ENCODE measurements at places on chromosomes 3 and 15.

DNA sequence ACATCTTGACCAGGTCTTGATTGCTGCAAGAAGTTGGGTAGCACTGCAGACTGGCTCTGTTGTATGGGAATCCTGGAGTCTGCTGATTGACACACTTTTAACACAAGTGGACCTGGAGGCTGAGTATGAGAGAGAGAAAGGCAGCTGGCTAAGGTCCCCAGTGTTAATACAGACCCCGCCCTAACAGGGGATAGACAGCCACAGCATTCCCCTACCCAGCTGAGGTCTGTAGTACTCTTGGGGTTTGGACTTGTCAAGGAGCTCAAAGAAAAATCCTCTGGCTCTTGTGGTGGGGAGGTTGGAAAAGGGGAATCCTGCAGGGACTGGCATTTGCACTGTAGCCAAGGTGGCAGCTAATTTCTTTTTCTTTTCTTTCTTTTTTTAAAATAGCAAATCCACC, 192.7 kb downstream of the ZNF621 start:
- H3K4me3 ChIP-seq: no peak overlapping the region
- H3K36me3 ChIP-seq: no peaks in the 10 kb centered on the region
- no peak for DNase-seq
- peaks cover 59% of the 10 kb centered on the region for H3K4me1 ChIP-seq

DNA sequence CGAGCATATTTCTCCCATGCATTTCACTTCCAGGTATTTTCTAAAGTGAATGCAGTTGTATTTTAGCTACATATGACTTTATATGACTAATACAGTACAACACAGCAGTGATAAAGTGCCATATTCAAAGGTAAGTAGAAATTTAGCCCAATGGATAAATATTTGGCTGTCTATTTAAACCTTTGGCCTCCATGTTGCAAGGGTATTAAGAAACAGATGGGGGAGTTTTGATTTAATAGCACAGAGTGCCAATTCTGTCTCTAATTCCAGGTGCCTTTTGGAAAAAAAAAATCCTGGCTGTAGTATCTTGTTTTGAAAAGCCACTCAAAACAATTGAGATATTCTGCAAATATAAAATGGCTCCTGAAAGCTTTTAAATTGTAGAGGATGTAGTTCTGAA, 44.9 kb upstream of the SGO1 start:
- H3K27ac ChIP-seq: no peak overlapping the region
- H3K36me3 ChIP-seq: no peaks in the 10 kb centered on the region
- DNase-seq: no peak
- H3K4me1 ChIP-seq: no peaks in the 10 kb centered on the region

GRCh38 chr3:14563946-14564539, 23.9 kb upstream of the GRIP2 start:
- no peaks in the 10 kb centered on the region for H3K36me3 ChIP-seq
- peaks cover 18% of the 10 kb centered on the region for H3K27me3 ChIP-seq
- H3K4me1 ChIP-seq: no peaks in the 10 kb centered on the region
- no peak for DNase-seq

DNA sequence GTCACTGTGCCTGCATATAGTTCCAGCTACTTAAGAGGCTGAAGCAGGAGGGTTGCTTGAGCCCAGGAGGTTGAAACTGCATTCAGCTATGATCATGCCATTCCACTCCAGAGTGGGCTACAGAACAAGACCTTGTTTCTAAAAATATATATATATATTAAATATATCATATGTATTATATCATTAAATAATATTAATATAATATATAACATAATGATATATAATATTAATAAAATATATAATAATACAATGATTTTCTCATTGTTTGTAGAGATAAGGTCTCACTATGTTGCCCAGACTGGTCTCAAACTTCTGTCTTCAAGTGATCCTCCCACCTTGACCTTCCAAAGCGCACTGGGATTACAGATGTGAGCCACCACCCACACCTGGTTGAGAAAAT, 101.8 kb downstream of the NAALADL2 start:
- H3K27ac ChIP-seq: no peak overlapping the region
- no peak overlapping the region for H3K4me3 ChIP-seq
- H3K27me3 ChIP-seq: no peaks in the 10 kb centered on the region
- H3K36me3 ChIP-seq: no peaks in the 10 kb centered on the region
- no peak for DNase-seq

- H3K27me3 ChIP-seq: no peaks in the 10 kb centered on the region
- no peaks in the 10 kb centered on the region for H3K36me3 ChIP-seq
- H3K27ac ChIP-seq: peak within 1 kb of the TSS; percentile 98
- H3K4me3 ChIP-seq: peak within 1 kb of the TSS; percentile 87
- peak; percentile 86 for DNase-seq
Observed at GRCh38 chr3:152268555-152269055, at the start of gene MBNL1. TSS of gene MBNL1 (plus strand) at chr3:152268929. CDS start at chr3:152300194, 31,265 bp downstream.

DNA sequence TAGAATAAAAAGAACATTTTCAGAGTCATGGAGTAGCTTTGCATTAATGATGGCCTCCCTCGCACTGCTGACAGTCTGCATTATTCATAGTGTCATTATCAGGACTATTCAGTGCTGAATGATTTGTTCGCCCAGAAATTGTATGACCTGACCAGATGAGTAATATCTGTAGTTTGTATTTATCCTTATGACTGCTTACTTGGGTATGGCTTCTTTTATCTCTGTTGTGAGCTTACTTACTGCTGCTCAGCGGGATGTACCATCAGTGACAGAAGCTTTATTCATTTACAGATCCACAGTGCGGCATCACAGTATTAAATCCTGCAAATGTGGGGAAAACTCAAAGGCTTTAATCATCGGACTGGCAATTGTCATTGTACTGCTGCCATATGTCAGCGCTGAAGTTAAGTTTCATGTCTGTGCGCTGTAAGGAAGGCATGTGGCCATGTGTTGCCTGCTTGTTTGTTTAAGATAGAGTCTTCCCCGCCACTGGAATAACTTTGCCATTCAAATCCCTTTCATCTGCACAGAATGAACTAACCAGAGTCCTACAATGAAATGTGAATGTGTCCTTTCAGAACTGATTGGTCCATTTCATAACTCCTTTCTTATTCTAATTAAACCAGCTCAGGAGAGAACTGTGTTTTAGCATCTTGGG, 262.2 kb downstream of the CHL1 start:
- no peak for DNase-seq
- no peak overlapping the region for H3K4me3 ChIP-seq
- no peaks in the 10 kb centered on the region for H3K27me3 ChIP-seq
- H3K4me1 ChIP-seq: no peaks in the 10 kb centered on the region
- H3K27ac ChIP-seq: no peak overlapping the region

DNA sequence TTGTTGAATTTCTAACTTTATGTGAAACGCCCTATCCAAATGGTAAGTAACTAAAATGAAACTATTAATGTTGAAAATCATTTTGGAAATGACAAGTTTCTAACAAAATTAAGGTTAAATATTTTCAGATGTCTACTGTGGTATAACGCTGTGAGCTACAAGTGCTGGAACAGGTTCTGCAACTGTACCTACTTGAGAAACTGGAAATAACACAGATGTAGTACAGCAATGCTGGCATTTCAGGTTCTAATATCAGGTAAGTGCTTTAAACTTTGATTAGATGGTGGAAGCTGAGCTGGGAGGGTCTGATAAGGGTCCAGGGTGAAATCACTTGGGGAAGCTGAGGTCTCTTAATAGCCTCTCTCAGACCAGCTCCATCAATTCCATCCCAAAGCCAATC, 315.1 kb downstream of the STXBP5L start:
- no peaks in the 10 kb centered on the region for H3K4me1 ChIP-seq
- no peaks in the 10 kb centered on the region for H3K27me3 ChIP-seq
- no peak overlapping the region for H3K4me3 ChIP-seq
- no peaks in the 10 kb centered on the region for H3K36me3 ChIP-seq
- no peak for DNase-seq

- no peak overlapping the region for H3K4me3 ChIP-seq
- H3K36me3 ChIP-seq: peaks cover 9% of the 10 kb centered on the region
- DNase-seq: no peak
Observed at GRCh38 chr3:67564008-67564407, 90.4 kb downstream of the SUCLG2 start.

GRCh38 chr3:54494209-54494608, 371.9 kb downstream of the CACNA2D3 start:
- H3K4me3 ChIP-seq: no peak overlapping the region
- H3K36me3 ChIP-seq: no peaks in the 10 kb centered on the region
- H3K4me1 ChIP-seq: no peaks in the 10 kb centered on the region
- no peak for DNase-seq
- H3K27me3 ChIP-seq: no peaks in the 10 kb centered on the region
- no peak overlapping the region for H3K27ac ChIP-seq

GRCh38 chr15:69673291-69673881, 220.8 kb downstream of the RPLP1 start:
- DNase-seq: no peak
- H3K27ac ChIP-seq: no peak overlapping the region
- H3K4me1 ChIP-seq: peaks cover 14% of the 10 kb centered on the region

DNA sequence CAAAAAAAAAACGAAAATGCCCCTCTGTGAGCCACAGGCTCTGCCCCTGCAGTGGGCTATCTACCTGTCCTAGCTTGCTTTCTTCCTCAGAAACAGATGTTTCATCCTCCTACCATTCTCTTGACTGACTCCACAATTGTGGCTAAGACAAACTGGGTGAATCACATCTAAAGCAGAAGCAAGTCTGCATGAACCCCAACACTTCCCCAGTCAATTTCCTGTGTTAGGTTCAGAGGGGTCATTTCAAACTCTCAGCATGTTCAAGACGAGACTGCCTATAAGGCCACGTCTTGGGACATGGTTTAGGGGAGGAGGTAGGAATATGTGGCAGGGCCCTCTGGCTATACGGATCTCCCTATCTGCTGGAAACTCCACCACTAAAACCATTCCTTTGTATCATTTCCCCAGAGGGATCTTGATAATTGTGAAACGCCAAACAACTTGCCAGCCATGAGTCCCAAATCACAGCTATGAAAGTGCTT, 28.6 kb upstream of the ANKDD1A start:
- H3K27me3 ChIP-seq: no peaks in the 10 kb centered on the region
- peak overlapping the region; percentile 81 for H3K27ac ChIP-seq
- DNase-seq: no peak
- H3K4me3 ChIP-seq: peak overlapping the region; percentile 46
- H3K4me1 ChIP-seq: peaks cover 23% of the 10 kb centered on the region
- no peaks in the 10 kb centered on the region for H3K36me3 ChIP-seq

- H3K4me3 ChIP-seq: peak overlapping the region; percentile 24
- peak; percentile 48 for DNase-seq
- no peaks in the 10 kb centered on the region for H3K27me3 ChIP-seq
- H3K27ac ChIP-seq: peak overlapping the region; percentile 91
- no peaks in the 10 kb centered on the region for H3K36me3 ChIP-seq
Observed at GRCh38 chr3:119352034-119352609, 57.9 kb downstream of the ARHGAP31 start.

GRCh38 chr3:72968266-72968664, 28.3 kb upstream of the PPP4R2 start:
- H3K4me1 ChIP-seq: peaks cover 19% of the 10 kb centered on the region
- peaks cover 5% of the 10 kb centered on the region for H3K27me3 ChIP-seq
- DNase-seq: no peak
- no peaks in the 10 kb centered on the region for H3K36me3 ChIP-seq

DNA sequence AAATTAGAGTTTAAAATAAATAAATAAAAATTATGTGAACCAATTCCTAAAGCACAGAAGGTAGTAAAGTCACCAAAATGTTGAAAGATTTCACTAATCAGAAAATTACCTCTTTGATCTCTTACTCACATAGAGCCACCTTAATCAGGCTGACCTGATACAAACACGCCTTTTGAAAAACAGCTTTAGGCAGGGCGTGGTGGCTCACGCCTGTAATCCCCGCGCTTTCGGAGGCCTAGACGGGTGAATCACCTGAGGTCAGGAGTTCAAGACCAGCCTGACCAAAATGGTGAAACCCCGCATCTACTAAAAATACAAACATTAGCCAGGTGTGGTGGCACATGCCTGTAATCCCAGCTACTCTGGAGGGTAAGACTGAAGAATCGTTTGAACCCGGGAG, 1197.3 kb downstream of the ROBO1 start:
- H3K4me3 ChIP-seq: no peak overlapping the region
- DNase-seq: no peak
- no peak overlapping the region for H3K27ac ChIP-seq
- H3K27me3 ChIP-seq: no peaks in the 10 kb centered on the region

DNA sequence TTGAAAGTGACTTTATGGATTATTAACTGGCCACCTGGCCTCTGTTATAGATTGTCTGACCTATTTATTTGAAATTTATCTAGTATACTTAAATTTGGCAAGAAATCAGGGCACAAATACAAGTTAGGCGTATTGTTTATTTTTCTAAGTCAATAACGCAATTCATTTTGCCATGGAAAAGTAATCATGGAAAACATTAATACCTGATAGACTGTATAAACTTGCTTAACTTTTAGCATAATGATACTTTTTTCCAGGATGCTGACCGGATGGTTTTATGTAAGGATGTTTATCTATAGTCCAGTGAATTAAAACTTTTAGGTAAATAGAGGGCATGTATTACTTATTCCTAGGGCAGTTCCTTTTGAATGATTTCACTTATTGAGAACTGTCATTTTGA, 20.2 kb downstream of the FNDC3B start:
- no peak overlapping the region for H3K27ac ChIP-seq
- peaks cover 38% of the 10 kb centered on the region for H3K4me1 ChIP-seq
- peaks cover 8% of the 10 kb centered on the region for H3K36me3 ChIP-seq
- H3K27me3 ChIP-seq: peaks cover 43% of the 10 kb centered on the region

- H3K4me1 ChIP-seq: peaks cover 23% of the 10 kb centered on the region
- H3K4me3 ChIP-seq: no peak overlapping the region
- no peaks in the 10 kb centered on the region for H3K36me3 ChIP-seq
- no peak overlapping the region for H3K27ac ChIP-seq
- H3K27me3 ChIP-seq: no peaks in the 10 kb centered on the region
- DNase-seq: no peak
Observed at GRCh38 chr3:127682561-127682960, 9.8 kb downstream of the ABTB1 start.
